ENCODE measurements at places on chromosomes 6 and 20.
A peak's percentile ranks its signal among the peaks of the same experiment; 100 is the strongest.

DNA sequence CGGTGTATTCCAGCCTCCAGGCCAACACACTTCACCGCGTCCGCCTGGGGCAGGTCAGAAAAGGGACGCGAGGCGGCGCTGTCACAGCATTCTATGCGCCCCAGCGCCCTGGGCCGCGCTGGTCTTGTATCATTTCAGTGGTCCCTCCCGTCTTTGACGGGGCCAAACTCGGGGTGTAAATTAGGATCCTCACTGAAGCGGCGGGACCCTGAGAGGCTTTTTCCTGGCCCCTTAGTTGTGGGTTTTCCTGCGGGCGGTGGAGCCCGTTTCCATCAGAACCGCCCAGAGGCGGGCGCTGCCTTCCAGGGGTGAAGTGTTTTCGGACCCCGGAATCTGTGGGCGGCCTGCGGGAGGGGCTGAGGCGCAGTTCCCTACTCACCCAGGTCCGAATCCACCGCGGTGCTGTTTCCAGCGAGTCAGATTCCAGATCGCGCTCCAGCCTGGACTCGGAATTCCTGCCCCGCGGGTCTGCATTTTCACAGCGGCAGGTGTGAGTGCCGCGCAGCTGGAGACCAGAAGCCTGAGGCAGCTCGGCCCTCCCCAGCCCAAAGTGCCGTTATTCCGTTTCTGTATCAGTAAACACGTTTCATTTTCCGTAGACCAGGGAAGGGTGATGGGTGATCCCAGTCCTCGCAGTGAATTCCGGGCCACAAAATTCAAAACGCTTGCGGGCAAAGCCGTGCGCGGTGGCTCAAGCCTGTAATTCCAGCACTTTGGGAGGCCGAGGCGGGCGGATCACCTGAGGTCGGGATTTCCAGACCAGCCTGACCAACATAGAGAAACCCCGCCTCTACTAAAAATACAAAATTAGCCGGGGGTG, 3.9 kb upstream of the MICB start:
- DNase-seq = peak; percentile 67

DNA sequence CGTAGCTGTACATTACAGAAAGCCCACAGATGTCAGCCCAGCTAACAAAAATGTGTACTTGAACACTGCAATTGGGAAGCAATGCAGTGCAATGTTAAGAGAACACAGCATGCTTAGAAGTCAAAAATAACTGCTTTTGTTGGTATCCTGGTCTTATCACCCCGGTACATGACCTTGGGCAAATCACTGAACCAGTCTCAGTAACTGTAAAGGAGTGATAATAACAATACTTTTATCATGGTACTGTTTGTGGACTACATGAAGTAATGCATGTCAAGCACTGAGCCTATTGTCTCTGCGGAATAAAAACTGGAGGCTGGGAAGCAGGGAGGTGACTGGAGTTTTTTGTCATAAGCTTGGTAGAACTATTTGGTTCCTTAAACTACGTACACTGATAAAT, 44.7 kb upstream of the SPDEF start:
- no peak for DNase-seq

- DNase-seq = no peak
Observed at GRCh38 chr20:46699651-46700359, 9.6 kb upstream of the SLC2A10 start.

GRCh38 chr6:108152446-108152845, 13.4 kb upstream of the NR2E1 start:
- DNase-seq = no peak

DNA sequence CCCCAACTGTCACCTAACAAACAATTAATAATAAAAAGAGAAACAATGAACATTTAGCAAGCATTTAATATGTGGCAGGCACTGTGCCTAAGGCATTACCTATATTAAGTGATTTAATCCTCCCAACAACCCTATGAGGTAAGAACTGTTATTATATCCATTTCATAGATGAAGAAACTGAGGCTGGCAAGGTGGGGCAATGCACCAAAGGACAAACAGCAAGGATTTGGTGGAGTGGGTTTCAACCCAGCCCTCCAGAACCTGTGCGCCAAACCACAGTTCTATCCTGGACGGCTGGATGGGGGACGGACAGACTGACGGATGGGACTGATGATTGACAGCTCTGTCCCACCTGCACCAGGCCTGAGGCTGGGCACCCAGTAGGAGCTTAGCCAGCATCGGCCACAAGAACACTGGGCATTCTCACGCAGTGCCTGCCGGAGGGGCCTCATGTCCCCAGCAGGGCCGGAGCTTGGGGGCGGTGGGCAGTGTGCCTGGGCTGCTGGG, 24.6 kb downstream of the NOL4L start:
- no peak for DNase-seq

DNA sequence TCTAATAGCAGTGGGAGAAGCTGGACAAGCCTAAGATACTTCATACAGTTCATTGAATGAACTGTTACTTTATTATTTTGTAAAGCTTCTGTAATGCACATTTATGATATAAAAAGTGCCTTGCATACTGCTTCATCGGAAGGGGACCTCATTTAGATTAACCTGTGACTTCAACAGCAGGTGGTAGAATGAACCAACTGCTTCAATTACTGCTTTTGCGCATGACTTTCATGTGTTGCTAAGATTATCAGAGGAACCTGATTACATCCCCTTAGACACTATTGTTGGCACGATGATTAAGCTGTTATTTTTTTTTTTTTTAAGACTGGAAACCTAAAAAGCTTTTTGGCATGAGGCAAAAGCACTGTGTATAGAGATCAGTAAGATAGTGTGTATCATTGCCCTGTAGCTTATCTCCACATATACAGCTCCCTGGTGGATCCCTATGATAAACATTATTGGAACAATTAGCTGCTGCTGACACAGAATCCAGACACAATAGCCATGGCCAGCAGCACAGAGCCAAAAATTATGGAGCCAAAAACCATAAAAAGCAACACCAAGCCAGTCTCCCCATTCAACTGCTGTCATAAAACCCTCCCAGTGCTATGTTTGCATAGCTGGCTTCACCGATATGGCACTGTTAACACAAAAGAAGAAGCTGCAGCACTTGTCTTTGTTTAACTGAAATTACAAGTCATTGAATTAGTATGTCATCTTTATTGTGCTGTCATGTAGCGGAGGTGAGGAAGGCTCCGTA, 731.6 kb upstream of the MMS22L start:
- DNase-seq = no peak

GRCh38 chr6:62740596-62740995, 454.6 kb upstream of the KHDRBS2 start:
- DNase-seq = no peak

- DNase-seq = no peak
Observed at GRCh38 chr6:63403725-63404124, 83.9 kb upstream of the LGSN start.

All from A549 (cell line).